ENCODE measurements at places on chromosomes 4 and X.

GRCh38 chr4:177480795-177481194, 38.6 kb upstream of the AGA start:
- no peak for DNase-seq

DNA sequence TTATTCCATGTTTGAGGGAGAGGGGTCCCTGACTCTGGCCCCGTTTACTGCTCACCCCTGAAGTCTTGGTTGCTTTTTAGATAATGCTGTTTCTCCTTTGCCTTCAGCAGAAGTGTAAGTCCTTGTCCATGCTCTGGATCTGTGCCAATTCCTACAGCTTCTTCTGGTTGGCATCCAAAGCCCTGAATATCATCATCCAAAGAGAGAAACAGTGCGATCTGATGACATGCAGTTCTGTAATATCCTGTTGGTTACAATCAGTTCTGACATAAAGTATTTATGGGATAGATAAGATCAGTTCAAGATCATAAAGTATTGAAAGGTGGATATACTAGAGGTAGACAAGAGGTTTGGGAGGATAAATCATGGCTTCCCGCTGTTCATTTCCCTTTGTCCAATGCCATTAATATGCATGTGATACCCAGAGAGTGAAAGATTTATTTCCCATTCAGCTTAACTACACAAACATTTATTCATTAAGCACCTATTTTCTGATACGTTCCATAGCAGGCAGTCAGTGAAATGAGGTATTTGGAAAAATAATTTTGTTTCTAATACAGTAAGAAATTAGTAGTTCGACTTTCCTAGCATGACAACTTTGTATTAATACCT, 53.2 kb upstream of the TMEM150C start:
- DNase-seq: no peak

DNA sequence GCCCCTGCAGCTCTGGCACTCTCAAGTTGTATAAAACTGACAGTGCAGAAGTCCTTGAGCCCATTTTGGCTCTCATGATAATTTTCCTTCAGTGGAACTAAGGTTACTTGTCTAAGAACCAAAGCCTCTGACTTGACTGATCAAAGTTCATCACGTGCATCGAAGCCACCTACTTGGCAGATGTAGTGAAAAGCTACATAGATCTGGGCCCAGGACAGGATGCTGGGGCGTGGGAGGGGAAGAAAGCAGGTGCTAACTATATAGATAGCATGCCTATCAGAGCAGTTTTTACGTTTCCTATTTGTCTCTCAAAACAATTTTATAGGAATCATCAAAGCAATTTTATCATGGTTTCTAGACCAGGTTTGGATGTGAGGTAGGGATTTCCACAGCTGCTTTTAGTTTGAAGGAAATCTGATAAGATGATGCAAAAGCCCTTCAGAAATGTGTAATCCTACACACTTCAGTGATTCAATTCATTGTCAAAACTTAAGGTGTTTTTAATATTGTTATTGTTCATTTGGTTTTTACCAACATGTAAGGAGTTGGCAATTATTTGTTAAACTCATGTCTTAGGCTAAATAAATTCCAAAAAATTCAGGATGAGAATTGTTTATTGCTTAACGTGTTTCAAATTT, 1.2 kb upstream of the CD40LG start:
- peak; percentile 23 for DNase-seq

- no peak for DNase-seq
Measured at GRCh38 chrX:85922821-85923220, 124.5 kb downstream of the CHM start.

- DNase-seq: no peak
Measured at GRCh38 chrX:24760363-24761000, 66.8 kb downstream of the POLA1 start.

GRCh38 chr4:75849461-75849860, 52.8 kb downstream of the PPEF2 start:
- DNase-seq: no peak

DNA sequence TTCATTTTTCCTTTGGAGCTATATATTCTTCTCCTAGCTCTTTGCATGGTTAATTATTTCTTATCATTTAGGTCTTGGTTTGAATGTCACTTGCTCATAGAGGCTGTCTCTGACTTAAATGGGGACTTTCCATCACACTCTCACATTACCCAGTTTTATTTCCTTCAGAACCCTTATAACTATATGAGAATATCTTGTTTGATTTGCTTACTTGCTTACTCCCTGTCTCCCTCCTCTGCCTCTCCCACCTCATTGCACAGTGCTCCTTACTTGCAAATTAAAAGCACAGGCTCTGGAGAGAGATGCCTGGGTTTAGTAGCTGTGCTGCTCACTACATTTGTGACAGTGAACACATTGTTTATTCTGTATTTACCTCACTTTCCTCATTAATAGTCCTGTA, 174.6 kb downstream of the SOWAHB start:
- no peak for DNase-seq

- no peak for DNase-seq
Measured at GRCh38 chr4:108906866-108907367, 144.1 kb upstream of the ETNPPL start.

Measured in stimulated activated CD4-positive, alpha-beta T cell treated with anti-CD3 and anti-CD28 coated beads, Interleukin-1b, Interleukin-23, amount 100 ng/mL, for 1 hour (primary cell).